CD4-positive, alpha-beta T cell treated with Interferon gamma for 1 hour (primary cell): ENCODE measurements at places on chromosomes 16 and 17.

GRCh38 chr16:57289391-57290257 is 5.2 kb upstream of the PLLP start:
- no peak for DNase-seq

DNA sequence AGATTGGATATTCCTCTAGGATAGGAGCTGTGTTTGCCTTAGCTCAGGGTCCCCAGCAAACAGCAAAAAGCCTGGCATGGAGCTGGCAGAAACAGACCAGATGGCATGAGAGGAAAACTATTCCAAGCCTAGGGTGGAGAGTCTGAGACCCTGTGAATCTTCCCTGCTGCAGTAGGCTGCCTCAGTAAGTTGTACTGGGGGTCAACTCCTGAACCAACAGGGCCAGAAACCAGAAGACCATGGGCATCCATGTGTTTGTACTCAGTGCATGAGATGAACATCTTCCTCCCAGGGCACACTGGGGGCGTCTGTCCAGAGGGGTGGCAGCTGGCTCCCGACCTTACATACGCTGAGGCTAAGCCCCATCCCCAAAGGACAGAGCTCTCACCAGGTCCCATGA is 214.4 kb downstream of the C16orf78 start:
- no peak for DNase-seq

GRCh38 chr17:79434215-79434614 is 176.6 kb downstream of the RBFOX3 start:
- DNase-seq, result no peak

DNA sequence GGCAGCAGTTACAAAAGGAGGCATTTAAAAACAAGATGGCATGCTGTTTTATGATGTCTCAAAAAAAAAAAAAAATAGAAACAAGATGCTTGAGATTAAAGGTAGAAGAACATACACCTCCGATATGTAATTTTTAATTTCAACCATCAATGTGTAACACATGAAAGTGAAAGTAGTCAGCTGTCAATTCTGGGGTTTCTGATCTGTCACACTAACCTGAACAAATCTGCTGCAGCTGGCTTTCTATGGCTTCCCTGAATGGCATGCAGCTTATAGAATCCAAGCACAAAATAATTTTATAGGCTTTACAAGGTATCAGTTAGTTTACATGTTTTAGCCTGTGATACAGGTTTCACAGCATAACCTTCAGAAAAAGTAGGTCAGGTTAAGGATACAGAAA is 13.5 kb downstream of the GLYR1 start:
- no peak for DNase-seq

- no peak for DNase-seq
These were observed 5.1 kb upstream of the PYY start for GRCh38 chr17:43958748-43959352.

DNA sequence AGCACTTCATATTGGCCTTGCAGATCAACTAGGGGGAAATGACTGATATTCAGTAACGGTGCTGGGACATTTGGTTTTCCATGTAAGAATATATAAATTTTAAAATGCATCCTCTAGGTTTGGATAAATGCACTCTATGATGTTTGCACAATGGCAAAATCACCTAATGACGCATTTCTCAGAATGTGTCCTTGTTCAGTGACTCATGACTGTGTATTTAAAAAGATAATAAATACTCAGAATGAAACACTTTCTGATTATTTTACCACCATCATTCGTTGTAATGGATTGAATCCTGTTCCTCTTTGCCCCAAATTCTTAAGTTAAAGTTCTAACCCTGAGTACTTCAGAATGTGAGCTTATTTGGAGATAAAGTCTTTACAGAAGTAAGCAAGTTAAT is 17.2 kb upstream of the ADGRG1 start:
- no peak for DNase-seq

DNA sequence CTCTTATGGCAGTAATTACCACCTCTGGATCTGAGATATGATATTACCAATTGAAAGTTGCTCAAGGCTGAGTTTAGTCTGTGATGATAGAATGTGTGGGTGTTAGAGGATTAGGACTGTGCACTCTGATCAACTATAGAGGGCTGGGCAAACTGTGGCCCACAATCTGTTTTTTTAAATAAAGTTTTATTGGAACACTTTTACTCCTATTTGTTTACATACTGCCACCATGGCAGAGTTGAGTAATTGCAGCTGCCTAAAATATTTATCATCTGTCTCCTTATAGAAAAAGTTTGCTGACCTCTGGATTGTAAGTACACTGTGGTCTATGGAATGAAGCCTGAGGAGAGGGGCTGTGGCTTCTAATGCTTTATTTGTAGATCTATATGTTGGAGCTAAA is 71.5 kb upstream of the N4BP1 start:
- no peak for DNase-seq

DNA sequence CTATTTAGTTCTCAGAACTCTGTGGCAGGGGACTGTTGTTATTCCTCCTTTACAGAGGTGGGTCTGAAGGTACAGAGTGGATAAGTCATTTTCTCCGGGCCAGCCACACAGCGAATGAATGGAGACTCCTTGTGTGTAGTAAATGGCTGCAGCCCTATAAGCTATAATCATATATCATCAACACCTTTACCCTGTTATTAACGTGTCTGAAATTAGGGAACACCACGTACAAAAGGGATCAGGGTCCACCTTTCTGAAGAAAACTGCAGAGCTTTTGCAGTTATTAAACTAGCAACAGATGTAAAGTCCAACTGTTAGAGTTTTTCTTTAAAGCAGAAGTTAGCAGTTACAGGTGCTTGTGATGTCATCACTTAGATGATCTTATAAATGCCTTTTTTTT is 696.7 kb downstream of the MAF start:
- DNase-seq, result no peak

DNA sequence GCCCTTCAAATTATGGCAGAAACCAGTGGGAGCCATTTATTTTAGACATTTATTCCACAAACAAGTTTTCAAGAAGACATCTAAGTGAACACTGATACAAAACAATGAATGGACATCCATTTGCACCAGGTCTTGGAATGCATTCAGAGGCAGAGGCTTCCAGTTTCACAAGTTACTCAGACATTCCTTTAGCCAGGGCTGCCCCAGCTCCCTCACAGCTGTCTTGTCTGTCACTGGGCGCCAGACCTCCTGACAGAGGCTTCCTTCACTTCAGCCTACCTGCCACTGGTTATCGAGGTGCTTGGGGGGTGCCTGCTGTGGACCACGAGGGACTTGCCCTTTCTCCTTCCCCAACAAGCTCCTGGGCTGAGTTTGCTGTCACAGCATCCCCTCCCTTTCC is 19.2 kb downstream of the AQP8 start:
- no peak for DNase-seq

DNA sequence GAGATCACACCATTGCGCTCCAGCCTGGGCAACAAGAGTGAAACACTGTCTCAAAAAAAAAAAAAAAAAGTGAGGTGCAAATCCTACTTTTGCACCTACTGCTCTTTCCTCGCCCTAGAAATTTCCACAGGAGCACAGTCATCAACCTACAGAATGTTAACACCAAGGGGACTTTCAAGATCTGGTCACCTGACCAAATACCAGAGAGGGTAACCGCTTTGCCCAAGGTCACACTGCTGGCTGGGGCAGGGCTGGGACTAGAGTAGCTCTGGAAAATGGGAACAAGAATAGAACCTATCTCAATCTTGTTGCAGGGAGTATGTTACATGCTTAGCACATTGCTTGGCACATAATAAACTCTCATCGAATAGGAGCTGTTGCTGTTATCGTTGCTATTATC is 6.3 kb upstream of the MLLT6 start:
- DNase-seq, result no peak

- DNase-seq, result no peak
These were observed 5.5 kb downstream of the MFSD6L start for GRCh38 chr17:8793649-8794048.

DNA sequence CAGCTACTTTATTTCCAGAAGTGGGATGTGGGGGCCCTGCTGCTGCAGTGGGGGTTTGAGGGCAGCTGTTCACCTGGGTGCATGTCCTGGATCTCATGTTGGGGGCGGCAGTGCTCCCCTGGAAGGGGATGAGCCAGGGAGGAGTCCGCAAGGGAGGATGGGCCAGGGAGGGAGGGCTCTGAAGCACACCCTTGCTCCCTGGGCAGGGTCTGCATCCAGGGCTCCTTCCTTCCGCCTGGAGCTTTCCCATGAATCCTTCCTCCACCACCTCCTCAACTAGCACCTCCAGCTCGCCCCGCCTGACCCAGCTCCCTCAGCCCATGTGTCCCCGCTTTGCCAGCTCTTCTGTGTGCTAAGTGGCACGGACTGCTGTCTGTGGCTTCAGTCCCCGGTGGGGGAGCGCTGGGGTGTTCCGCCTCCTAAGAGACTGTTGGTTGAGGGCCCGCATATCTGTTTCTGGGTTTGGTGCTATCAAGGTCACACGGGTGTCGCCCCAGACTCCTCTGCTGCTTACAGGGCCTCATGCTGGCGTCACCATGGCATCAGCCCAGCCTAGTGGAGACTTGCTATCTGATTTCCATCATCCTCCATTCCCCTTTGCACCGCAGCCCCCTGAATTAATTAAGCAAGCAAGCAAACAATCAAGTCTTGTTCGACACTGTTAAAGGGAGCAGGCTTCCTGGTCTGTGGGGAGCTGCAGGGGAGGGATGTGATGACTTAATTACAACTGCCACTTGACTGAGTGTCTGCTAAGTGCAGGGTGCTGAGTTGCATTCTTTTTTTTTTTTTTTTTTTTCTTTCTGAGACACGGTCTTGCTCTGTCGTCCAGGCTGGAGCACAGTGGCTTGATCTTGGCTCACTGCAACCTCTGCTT is 71.8 kb downstream of the PRKCA start:
- DNase-seq, result peak; percentile 45

DNA sequence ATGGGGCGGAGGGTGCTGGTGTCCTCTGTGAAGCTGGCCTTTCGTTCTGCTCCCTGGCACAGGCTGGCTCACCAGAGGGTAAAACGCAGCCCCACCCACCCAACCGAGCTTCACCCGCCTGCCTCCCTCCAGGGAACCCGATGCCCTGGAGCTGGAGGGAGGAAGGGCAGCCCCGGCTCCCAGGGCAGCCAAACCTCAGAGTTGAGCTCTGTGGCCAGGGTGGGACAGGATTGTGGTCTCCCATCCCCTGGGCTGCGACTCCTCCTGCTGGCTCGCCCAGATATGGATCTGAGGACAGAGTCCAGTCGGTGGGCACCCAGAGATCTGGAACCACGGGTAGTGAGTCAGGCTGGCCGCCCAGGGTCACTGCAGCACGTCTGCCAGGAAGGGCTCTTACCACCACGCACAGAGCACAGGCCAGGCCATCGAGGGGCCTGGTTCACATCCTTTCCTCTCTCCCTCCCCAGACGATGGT is 42.6 kb upstream of the CHMP6 start:
- DNase-seq, result no peak

GRCh38 chr17:46020023-46020761 is 21.1 kb downstream of the STH start:
- peak; percentile 76 for DNase-seq

GRCh38 chr16:30805056-30805369 is 18.0 kb upstream of the ZNF629 start:
- DNase-seq, result no peak

GRCh38 chr17:68972119-68972704 is 17.0 kb upstream of the ABCA8 start:
- DNase-seq, result no peak

DNA sequence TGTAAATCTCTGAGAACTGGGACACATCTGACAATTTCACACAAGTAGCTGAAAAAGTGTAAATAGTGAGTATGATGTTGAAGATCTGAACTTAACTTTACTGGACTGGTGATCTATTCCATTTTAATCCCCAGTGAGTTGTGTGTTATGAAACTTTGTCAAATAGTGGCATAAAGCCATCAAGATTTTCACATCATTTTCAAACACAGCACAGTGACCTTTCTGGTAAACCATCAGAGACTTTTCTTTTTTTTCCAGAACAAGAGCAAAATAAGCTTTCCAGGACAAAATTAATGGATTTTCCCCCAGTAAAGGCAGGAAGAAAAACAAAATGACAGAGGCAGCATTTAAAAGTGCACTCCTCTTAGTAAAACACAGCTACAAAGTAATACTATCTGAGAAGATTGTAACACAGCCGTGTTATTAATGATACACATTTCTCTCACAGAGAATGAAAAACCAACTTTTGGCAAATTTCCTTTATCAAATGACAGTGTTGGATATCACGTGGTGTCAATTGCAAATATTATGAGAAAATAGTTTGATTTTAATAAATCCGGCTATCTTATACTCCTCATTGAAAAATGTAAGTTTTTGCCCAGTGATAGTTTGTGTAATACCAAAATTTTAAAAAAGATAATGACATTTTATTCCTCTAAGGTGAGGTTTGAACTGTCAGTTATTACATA is 16.8 kb upstream of the COL1A1 start:
- no peak for DNase-seq

GRCh38 chr16:425740-426114 is 278 bp downstream of the RAB11FIP3 start:
- DNase-seq, result no peak

DNA sequence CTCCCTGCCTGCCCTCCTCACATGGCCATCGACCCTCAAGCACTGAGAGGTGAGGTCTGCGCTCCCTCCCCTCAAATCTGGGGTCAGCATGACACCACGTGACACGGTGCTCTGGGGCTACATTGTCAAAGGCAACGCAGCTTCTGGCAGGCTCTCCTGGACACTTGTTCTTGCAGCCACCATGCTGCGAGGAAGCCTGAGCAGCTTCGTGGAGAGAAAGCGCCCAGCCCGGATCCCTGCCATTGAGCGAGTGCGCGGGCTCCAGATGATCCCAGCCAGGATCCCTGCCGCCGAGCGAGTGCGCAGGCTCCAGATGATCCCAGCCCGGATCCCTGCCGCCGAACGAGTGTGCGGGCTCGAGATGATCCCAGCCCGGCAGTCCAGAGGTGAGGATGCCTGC is 70.9 kb upstream of the METRNL start:
- DNase-seq, result no peak

DNA sequence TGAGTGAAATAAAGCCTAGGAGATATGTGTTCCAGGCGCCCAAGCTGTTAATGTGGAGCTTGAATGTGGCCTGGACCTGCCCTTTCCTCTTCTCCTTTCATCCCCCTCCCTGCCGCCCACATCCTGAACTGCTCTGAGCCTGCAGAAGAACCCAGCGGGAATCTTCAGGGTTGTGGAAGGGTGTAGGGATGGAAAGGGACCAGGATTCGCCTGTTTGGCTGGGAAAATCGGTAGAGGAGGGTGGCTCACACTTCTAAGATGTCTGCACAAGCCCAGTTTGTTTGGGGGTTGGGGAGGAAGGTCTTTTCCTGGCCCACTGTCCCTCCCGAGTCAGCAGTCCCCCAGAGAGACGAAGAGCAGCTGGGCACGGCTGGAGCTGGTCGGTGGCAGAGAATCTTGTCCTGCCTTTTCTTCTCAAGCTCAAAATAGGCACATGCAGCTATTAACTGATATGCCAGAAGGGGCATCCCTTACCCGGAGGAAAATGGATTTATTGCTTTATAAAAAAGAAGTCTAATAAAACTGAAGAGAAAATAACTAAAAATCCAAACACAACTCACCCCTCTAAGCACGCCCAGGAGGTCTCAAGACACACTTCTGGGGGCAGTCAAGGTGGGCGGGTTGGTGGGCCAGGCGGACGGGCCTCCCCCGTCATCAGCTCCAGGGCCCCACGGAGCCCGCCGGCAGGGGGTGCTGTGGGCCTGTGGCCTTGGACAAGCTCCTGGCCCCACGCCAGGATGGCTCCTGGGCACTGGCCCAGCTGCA is 11.5 kb upstream of the PITPNA start:
- DNase-seq, result peak; percentile 65

GRCh38 chr16:28166394-28167208 is 45.2 kb downstream of the XPO6 start:
- DNase-seq, result no peak
